ENCODE measurements at places on chromosomes 4 and X.

DNA sequence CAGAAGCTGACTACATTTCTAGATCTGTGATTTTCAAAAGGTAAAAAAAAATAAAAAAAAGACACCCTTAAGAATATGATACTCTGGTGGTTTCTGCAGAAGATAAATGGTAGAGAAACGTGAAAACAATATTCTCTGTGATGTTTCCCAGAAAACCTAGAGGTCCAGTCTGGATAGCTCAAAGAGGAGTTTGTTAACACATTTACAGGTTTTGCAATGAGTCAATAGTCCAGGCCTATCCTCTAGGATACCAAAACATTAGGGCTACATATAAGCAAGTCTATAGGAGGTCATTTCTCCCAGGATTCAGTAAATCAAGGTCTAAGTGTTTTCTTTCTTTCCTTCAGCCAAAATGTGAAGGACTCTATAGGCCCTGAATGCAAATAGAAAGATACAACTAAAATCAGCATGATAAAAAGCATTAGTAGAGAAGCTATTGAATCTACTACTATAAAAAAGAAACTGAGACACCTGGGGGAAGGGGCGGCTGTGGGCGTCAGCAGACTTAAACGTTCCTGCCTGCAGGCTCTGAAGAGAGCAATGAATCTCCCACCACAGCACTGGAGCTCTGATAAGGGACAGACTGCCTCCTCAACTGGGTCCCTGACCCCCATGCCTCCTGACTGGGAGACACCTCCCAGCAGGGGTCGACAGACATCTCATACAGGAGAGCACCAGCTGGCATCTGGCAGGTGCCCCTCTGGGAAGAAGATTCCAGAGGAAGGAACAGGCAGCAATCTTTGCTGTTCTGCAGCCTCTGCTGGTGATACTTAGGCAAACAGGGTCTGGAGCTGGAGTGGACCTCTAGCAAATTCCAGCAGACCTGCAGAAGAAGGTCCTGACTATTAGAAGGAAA lies 33.7 kb upstream of the SPP1 start:
- DNase-seq: no peak

DNA sequence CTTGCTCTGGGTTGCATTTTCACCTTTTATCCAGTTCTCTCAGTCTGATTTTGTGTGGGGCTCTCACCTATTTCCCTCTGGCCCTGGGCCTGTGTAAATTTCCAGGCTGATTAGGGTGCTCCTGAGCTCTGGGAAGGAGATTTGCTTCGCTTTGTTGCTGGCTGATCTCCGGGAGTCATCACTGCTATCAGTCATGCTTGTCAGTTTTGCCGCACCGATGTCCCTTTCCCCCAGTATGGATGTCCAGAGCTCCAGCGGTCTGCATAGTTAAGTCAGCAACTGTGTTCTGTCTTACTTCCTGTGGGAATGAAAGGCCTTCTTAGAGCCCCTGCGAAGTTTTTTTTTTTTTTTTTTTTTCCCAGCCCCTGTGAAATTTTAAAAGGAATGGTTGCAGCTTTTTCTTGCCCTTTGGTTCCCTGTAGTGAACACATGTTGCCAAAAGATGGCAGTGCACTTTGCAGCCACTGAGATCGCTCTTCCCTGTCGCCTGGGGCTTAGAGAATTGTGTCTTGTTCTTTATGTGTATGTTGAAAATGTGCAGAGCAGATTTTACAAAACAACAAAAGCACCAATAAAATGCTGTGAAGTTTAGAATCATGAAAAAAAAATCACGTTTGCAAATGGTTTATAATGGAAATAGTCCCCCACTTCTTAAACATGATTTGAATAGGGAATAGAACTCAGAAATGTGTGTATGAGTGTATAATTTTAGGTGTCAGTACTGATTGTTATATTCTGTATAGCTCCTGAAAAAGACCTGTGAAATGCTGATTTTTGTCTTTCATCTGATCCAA lies 109.1 kb upstream of the SLC4A4 start:
- peak; percentile 28 for DNase-seq

GRCh38 chr4:106868381-106869035 lies 167.6 kb downstream of the DKK2 start:
- no peak for DNase-seq

DNA sequence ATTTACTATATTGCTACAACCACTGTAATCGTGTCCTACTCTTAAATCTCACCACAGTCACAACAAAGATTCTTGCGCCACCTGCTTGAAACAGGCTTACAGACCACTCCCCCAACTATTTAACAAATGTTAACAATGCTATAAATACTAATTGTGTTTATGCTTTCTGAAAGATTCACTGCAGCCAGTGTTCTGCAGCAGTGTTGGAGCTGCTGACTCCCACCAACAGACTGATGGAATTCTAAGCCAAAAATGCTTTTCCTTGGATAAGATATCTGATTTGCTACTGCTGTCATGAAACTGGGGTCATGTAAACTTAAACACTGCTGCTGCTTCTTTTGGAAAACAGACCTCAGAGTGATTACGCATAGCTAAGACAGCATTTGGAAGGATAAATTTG lies 244.2 kb upstream of the MAB21L2 start:
- DNase-seq: no peak

DNA sequence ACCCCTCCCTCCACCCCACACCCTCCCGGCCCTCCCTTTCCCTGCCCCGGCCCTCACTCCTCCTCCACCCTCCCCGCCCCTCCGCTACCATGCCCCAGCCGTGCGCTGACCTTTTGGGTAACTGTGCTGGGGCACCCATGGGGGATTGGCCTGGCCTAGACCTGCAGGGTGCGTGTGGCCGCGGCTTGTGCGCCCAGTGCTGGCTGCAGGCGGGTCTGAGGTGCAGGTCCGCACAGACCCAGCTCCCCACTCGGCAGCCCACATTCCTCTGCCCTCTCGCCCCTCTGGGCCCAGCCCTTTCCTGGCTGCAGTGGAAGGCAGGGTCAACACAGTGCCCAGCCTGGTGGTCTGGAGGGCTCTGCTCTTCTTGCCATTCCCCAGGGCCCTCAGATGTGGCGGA lies 24.7 kb downstream of the FGFRL1 start:
- DNase-seq: no peak

- no peak for DNase-seq
Measured at GRCh38 chr4:181835348-181835747, 407.9 kb upstream of the TENM3 start.

DNA sequence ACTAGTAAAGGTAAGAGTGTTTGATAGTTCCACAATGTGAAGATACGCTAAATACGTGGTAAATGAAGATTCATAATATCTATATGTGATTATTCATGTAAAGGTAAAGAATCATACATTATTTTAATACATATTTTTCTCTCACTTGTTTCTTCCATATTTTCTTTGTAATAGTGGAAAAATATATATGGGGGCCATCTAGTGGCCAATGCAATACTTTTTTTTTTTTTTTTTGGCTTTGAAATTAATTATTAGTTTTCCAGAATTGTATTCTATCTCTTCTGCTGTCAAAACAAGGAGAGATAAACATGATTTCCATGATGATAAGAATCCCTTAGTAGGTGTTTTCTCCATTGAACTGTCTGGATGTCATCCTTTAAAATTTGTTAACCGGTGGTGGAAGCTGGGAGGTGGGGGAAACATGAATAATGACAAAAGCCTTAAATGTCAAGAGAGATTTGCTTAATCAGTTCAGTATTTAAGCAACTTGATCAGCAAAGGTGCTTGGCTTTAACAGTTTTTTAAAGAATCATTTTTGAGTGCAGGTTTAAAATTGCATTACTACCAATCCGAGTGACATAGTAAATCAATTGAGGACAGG lies 508.7 kb upstream of the HTR2C start:
- no peak for DNase-seq

DNA sequence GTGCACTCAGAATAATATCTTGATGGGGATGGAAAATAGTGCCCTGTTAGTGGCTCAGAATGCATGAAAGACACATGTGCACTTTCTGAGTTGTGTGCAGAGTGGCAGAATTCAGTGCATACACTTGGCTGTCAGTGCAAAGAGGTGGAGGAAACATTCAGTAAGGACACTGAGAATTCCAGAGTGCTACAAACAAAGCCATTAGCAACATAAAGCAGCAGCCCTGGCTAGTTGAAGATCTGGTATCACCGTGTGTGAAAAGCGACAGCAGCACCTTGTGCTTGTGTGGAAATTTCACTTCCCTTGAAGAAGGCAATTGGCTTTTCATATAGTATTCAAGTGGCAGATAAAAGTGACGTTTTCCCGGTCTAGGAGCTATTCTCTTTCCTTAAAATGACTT lies 810.4 kb downstream of the TRIML1 start:
- DNase-seq: no peak

GRCh38 chr4:173507471-173508385 lies 22.3 kb downstream of the HAND2 start:
- DNase-seq: no peak

DNA sequence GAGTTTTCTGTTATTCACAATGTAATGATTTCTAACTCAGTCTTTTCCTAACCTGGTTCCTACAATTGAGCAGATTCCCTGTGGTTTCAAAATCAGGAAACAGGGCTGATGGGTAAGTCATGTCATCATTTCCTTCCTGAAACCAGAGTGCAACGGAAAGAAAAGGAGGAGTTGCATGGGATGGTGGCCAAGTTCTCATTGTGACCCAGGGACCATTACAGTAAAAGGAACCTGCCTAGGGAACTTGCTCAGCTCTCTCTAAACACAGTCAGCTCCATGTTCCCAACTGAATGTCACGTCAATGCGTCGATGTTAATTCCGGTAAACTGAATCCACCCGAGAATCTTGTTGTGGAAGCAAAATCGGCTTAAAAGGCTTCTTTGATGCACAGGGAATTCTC lies 51.2 kb downstream of the LGI2 start:
- no peak for DNase-seq

DNA sequence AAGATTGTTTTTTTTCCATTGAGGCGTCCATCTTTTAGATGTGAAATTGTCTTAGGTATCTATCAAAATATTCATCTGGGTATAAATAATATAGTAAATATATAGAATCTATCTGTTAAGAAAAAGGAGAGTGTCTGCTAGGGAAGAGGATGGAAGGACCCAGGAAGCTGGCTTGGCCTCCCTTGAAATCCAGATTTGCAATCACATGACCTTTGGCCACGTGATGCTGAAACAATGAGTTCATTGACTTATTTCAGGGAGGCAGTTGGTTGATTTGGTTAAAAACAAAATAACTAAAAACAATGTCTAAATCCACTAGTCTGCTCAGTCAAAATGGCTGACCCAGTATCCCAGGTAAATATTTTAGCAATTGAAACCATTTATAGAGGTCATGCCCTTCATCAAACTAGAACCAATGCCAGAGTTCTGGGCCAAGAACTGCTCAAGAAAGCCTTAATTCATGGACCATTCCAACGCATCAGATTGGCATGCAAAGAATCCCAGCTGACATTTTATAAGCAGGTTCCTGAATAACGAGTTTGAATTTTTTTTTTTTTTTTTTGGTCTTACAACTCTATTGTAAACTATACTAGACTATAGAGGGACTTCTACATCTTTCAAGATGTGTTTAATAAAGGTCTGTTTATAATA lies 172.7 kb downstream of the MID1 start:
- no peak for DNase-seq

DNA sequence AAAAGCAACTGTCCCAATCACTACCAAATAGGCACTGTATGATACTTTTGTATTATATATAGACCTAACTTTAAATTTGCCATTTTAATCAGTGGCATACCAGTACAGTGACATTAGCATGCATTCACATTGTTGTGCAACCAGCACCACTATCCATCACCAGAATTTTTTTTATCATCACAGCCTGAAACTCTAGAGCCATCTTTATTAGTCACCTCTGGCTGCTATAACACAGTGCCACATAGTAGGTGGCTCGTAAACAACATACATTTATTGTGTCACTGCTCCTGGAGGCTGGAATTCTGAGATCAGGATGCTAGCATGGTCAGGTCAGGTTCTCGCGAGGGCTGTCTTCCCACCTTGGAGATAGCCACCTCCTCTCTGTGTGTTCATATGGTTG lies 188.4 kb upstream of the GALNT7 start:
- DNase-seq: no peak

- no peak for DNase-seq
Measured at GRCh38 chrX:70231666-70232065, 2.8 kb upstream of the AWAT1 start.

DNA sequence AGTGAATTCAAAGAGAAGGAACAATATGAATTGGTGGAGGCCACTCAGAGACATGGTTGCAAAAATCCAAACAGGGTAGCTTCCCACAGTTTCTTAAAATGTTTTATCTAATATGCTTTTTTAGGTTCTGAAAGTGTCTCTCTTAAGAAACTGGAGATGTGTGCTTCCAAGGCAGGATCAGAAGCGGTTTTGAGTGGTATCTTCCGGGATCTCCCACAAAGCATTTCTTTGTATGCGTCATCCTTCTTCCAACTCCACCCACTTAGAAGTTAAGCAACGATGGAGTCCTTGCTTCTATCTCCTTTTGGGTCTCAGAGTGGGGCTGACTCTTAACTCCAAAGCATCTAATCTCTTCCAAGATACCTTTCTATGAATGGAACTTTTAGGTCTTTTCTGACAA lies 196.7 kb downstream of the MID1 start:
- no peak for DNase-seq

GRCh38 chrX:125293850-125294780 lies 25.6 kb upstream of the TEX13C start:
- no peak for DNase-seq

DNA sequence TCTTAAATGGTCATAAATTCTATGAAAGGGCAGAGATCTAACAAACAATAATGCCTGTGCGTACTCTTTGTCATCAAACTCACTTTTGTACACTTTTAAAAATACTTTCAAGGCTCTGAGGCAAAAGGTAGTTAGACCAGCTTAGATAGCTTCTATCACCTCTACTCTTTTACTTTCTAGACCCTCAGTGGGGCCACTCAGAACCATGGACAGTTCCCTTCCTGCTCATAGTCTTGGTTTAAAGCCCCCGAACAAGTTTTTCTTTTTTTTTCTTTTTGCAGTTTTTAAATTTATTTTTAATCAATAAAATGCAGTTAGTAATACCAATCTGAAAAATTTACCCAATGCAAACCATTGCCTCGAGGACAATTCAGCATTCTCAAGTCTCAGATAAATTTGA lies 460.5 kb upstream of the CNKSR2 start:
- DNase-seq: no peak

- DNase-seq: peak; percentile 46
Measured at GRCh38 chr4:26022346-26023202, 108.6 kb downstream of the SMIM20 start.

DNA sequence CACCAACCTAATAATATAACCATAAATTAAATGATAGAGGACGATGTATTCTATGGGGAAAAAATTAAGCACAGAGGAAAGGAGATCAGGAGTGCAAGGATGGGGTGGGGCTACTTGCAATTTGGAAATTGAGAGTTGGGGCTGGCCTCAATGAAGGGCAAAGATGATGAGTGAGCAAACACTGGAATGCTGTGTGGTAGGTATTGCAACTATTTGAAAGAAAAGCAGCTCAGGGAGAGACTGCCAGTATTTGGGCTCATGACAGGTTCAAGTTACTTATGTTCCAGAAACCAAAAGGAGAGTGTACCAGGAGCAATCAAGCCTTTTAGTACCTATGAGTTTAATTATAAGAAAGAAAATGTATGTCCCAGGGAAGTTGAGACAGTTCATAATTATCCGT lies 47.4 kb downstream of the ASIC5 start:
- DNase-seq: no peak
